ENCODE measurements at places on chromosomes 6 and 20.

GRCh38 chr6:89508755-89509563 lies 76.0 kb downstream of the ANKRD6 start:
- DNase-seq = peak; percentile 25

DNA sequence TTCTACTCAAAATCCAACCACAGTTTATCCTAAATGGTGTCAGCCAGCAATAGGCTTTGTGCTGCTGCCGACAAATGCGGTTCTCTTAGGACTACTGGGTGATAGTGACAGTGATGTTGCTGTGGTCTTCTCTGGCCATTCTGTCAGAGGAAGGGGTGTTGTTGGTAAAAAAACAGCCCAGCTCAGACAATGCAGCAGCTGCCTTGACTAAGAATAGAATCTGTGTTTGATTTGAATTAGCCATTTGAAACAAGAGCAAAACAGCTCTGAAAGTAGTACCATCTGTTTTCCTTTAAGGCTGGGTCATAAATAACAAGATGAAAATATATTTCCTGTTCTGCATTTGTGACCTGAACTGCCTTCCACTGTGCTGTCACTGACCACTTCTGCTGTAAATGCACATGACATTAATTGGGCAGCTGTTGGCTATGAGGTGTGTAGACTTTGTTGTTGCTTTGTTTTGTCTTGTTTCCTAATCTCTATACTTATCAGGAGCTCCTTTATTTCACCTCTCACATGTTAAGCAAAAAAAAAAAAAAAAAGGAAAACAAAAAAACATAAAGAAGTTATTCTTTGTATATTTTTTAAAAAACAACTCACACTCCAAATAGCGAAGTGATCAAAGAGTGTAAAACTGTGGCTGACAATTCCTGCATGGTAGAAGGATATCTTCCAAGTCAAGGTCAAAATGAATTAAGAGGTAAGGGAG lies 497.8 kb upstream of the ARID1B start:
- peak; percentile 30 for DNase-seq

DNA sequence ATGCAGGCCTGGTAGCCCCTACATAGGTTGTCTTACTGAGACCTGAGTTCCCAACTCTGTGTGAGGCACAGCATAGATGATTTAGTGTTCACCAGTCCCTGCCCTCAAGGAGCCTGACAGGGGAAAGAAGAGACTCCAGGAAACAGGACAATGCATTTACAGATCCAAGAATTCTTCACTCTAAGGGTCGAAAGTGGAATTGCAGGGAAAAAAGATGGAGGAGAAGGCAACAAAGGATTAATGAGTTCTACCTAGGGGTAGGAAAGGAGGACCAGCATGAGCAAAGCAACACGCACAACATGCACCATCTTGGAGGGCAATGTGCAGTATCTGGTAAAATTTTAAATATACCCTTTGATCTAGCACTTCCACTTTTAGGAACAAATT lies 5.9 kb downstream of the SPAG4 start:
- no peak for DNase-seq

- DNase-seq = no peak
Observed at GRCh38 chr20:10848810-10849370, 175.1 kb upstream of the JAG1 start.

DNA sequence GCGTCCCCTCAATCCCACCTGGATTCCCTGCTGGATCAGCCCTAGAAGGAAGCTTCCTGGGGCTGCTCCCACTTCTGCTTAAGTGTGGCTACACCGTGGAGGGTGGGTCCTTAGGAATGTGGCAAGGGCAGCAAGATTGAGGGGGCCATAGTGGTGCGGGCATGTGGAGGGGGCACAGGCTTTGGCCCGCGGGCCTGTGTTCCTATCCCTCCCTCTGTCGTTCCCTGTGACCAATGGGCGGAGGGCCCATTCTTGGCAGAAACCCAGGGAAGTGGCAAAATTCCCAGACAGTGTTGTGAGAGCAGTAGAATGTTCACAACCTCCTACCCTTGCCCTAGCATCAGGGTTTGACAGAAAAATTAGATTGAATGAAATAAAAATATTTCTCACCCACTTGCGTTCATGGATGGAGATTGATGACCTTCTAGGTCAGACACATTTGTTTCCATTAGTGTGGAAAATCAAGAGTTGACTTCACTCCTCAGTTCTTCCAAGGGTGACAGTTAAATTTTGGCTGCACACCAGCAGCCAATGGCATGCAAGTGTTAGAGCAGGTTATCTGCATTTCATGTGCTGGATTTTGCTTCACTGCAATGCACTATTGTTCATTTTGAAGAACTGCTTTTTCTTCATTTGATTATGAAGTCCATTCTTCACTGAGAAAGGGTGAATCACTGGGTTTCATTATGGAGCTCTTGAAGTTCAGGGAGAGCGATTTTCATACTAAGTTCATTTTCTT lies 49.3 kb upstream of the AHI1 start:
- no peak for DNase-seq
